ENCODE measurements at places on chromosomes 3 and 15. TPM values are rescaled to one million over a fixed set of nuclear protein-coding genes. Genes with fewer than 3 reads are reported as not detected.
A peak's percentile ranks its signal among the peaks of the same experiment; 100 is the strongest.

ACSBG1 gene
- 0.52 TPM for total RNA-seq

CCR1 gene
- not detected for total RNA-seq

SRGAP3 gene
- 0.76 TPM for total RNA-seq

IL17RE gene
- total RNA-seq, result 0.53 TPM

HHATL gene
- not detected for total RNA-seq

CNBP gene
- 324 TPM for total RNA-seq

RASL12 gene
- not detected for total RNA-seq

CDHR4 gene
- total RNA-seq, result not detected

PPM1L gene
- 14.7 TPM for total RNA-seq

CIP2A gene
- 71.6 TPM for total RNA-seq

SPG21 gene
- total RNA-seq, result 95.4 TPM

FURIN gene
- 7.4 TPM for total RNA-seq

GRCh38 chr3:54899273-54899672 is 28.6 kb downstream of the LRTM1 start:
- no peak for DNase-seq

- DNase-seq, result no peak
These were observed 16.3 kb downstream of the SRGAP3 start for GRCh38 chr3:9233101-9233500.

- DNase-seq, result no peak
These were observed 1.5 kb downstream of the CEP97 start for GRCh38 chr3:101725890-101726275.

GRCh38 chr3:53231532-53232511 is 24.0 kb downstream of the TKT start:
- no peak for DNase-seq

- DNase-seq, result no peak
These were observed 33.0 kb downstream of the CCDC12 start for GRCh38 chr3:46943237-46944187.

DNA sequence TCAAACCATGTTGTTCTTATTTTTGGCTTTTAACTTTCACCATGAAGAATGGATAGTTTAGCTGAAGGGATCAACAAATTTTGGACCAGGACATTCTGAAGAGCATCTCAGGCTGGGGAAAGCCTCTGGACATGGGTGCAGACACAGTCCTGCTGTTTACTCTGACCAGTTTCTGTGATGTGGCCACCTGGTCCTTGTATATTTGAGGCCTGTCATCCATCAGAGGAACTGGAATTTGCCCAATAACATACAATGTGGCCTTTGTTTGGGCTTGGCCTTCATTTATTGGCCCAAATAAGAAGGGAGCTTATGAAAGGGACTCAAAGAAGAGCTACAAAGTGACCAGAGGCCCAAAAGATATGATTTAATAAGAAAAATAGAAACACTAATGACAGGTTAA is 127.9 kb downstream of the MYRIP start:
- no peak for DNase-seq

DNA sequence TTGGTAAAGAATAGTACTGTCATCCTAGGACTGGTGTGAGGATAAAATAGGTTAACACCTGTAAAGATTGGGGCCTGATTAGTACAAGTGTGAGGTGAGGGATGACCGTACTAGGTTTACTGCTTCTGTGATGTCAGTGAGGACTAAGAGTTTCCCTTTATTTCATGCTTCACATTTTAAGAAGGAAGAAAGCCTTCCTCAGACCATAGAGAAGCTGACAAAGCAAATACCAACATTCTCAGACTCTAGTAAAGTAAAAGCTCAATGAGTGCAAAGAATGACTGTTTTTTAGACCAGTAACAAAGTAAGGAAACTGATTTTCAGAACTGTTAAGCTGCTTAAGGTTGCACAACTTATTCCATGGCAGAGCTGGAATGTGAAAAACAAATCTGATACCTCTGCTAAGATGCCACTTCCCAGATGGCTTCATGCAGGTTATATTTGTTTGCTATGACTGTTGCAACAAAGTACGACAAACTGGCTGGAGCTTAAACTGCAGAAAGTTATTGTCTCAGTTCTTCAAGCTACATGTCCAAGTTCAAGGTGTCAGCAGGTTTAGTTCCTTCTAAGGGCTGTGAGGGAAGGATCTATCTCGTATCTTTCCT is 354.9 kb downstream of the RSL24D1 start:
- DNase-seq, result no peak

- no peak for DNase-seq
These were observed 128.5 kb upstream of the LRIG1 start for GRCh38 chr3:66629150-66629981.

DNA sequence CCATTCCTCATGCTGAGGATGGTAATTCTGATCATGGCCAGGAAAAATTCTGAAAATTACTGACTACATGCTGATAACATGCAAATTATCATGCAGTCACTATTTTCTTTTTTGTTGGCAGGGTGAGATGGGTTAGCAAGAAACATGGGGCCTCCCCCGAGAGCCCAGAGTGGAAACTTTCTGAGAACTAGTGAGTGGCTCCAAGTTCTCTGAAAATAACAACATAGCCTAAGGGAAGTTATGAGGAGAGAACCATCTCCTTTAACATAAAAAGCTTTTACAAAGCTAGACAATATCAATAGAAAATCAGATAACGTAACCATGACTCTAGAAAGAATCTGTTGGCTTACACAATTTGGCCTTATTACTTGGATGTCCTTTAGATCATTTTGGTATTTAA is 254.2 kb downstream of the PLOD2 start:
- no peak for DNase-seq

DNA sequence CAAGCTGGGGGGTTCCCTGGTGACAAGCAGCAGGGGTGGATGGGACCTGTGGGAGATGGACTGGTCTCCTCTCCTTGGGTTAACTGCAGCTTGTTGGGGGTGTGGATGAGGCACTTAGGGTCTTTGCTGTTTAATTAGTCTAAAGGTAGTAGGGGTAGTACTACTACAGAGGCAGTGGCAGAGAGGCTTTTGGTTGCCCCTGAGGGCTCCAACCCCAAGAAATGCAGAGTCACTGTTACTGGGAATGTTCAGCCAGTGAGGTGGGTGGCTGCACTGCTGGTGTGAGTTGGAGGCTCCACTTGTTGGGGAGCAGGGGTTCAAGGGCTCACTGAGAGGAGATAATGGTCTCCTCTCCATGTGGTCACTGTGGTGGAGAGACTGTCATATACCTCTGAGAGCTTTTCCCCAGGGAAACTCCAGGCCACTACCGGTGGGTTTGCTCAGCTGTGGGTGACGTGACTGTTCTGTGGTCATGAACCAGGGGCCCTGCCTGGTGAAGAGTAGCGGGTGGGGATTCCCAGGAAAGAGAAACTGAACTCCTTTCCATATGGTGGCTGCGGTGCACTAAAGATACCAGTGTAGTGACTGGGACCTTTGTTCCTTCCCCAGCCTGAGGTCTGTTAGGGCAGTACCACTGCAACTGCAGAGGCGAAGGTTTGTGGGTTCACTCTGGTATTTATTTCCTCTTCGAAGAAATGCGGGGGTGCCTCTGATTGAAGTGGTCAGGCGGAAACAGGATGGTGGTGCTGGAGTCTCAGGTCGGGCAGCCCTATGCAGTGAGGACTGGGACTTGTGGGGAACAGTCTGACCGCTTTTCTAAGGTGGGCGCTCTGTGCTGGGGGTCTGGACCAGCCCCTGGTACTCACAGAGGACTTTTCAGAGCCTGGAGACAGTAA is 68.9 kb upstream of the TNFSF10 start:
- DNase-seq, result no peak

DNA sequence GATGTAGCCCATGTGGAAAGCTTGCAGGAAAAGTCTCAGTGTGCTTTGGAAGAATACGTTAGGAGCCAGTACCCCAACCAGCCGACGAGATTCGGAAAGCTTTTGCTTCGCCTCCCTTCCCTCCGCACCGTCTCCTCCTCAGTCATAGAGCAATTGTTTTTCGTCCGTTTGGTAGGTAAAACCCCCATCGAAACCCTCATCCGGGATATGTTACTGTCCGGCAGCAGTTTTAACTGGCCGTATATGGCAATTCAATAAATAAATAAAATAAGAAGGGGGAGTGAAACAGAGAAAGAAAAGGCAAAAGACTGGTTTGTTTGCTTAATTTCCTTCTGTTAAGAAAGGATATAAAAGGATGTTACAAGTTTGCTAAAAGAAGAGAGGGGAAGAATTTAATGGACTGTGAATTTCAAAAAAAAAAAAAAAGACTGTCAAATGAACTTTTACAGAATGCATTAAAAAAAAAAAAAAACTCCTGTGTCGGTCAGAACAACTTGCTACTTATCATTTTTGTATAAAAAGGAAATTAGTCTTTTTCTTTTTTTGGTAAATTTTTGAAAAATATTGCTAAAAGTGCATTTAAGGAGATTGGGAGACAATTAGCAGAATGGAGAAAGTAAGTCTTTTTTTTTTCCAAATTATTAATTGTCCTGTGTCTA is 7.0 kb downstream of the NR2F2 start:
- no peak for DNase-seq

DNA sequence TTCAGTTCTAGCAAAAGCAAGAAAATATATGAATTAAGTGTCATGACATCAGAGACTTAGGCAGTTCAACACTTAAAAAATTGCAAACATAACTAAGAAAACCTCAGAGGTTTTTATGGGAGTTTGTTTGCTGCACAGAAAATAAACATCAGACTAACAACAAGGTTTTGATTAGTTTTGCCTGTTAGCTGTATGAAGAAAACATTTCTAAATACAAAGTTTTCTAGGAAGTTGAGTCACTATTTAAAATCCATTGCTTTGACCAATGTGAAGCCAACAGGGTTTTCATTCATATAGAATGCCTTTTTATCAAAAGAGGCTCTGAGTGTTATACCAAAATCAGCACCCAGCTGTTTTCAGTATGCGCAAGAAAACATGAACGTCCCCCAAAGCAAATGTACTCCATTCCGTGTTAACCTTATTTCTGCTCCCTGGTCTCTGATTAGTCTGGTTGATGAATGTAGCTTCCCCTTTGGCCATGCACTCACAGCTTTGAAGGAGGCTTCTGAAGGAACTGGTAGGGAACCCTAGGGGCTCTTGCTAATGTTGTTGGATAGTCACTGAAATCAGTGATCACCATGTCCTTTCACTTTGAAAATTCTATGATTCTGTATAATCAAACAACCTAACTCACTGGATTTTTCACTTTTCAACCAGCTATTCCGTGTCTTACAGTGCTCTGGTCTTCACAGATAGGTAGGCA is 89.6 kb upstream of the TSEN2 start:
- DNase-seq, result no peak

DNA sequence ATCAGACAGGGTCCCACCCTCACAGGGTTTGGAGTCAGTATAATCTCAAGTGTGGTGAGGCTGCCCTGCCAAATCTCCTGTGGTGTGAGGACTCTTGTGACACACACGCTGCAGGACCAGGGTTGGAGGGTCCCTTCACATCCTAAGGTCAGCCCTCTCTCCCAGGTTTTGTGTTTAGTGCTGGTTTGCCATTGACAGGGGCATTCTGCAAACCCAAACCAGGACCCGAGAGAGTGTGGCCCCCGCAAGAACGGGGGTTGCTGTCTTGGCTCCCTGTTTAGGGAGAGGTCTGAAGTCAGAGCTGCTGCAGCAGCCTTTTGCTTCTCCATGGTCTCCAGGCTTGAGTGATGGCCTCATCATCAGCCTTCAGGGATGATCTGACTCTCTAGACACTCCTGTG is 14.7 kb downstream of the FAM107A start:
- DNase-seq, result no peak

DNA sequence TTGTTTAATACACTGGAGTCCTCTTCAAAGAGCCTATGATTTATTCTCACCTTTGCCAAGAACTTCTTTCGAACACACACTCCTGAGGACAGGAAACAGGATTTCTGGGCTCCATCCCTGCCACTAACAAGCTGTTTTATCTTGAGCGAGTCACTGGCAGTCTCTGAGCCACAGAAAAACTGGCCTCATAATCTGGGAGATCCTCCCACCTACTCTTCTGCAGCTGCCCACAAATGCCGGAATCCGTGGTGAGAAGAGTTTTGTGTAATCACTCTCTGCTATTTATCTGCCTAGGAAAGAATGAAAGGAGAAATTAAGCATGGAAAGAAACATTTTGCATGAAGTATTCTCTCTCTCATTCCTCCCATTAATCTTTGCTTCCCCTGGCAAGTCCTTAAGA is 172.0 kb upstream of the TRIM42 start:
- DNase-seq, result no peak

- DNase-seq, result no peak
These were observed 8.0 kb downstream of the MCM2 start for GRCh38 chr3:127606086-127606805.

GRCh38 chr3:72601060-72601459 is 247.2 kb downstream of the SHQ1 start:
- no peak for DNase-seq

- DNase-seq, result peak; percentile 37
These were observed 89.4 kb downstream of the RFTN1 start for GRCh38 chr3:16423947-16424673.

DNA sequence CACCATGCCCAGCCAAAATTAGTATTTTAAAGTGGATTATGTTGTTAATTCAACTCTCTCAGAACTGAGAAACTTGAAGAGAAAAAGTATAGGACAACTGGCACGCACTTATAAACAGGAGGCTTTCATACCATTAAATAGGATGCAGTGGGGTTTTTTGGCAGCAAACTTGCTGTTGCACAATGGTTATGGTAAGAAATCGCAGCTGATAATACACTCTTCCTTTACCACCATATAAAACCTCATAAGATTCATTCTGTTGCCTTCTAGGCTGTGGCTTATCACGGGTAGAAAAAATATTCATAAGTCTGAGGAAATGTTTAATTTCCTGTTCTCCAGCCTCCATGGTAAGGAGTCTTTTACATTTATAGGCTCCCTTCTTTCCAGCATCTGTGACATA is 95.3 kb downstream of the TMCO5A start:
- DNase-seq, result no peak

DNA sequence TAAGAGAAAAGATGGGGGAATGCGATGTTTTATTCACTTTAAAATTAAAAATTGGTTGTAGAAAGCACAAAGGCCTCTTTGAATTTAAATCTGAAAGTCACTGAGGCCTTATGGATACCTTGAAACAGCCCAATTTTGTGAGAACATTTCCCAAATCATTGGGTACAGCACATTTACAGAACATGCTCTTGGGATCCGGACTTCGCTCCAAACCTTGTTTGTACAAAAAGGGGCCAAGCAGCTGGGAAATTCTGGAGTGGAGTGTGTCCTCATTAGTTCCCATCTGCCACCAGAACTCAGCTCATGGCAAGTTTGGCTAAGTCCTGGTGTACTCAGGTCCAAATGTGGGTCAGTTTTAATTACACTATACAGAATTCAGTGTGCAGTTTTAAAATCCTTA is 254.2 kb downstream of the ZBTB20 start:
- DNase-seq, result no peak

GRCh38 chr3:63968612-63969350 is 54.5 kb downstream of the PSMD6 start:
- no peak for DNase-seq
